ENCODE measurements at places on chromosomes 11 and 22.

DNA sequence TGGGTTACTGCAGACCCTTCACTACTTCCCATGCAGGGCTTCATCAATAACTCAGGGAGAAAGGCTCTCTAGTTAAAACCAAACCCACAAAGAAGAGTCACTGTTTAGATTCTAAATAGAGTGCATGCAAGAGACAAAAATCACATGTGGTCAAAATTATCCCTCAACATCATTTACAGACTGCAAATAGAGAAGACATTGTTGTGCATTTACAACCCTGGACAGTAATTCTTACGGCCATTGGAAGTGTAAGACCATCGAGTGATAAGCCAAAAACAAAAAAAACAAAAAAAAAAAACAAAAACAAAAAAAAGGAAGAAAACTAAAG lies 93.4 kb downstream of the RASSF10 start:
- DNase-seq: no peak

- no peak for DNase-seq
Measured at GRCh38 chr11:83220260-83220659, 26.7 kb downstream of the ANKRD42 start.

DNA sequence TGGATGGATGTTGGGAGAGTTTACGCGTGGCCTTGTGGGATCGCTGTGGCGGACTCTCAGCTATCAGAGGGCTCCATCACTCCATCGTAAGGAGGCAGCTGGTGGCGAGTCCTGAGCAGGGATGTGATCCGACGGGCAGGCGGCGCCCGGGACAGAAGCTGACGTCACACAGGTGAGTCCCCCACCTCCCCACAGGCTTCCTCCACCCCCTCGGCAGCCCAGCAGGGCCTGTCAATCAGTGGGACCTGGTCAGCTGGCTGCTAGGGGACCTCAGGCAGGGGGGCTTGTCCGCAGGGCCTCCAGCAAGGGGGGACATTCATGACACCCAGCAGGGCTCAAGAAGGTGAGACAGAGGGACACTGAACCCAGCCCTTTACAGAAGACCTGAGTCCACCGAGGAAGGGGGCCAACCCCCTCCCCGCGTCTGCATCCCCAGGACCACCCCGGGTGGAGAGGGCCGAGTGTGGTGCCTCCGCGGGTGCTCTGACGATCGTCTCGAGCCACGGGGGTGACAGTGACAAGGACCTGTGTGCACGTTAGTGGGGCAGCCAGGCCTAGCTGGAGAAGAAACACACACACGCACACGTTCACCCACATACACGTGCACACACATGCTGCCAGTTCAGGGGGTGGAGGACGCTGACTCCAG lies 7.1 kb downstream of the HRAS start:
- no peak for DNase-seq

GRCh38 chr11:46202149-46202548 lies 75.3 kb upstream of the CREB3L1 start:
- no peak for DNase-seq

DNA sequence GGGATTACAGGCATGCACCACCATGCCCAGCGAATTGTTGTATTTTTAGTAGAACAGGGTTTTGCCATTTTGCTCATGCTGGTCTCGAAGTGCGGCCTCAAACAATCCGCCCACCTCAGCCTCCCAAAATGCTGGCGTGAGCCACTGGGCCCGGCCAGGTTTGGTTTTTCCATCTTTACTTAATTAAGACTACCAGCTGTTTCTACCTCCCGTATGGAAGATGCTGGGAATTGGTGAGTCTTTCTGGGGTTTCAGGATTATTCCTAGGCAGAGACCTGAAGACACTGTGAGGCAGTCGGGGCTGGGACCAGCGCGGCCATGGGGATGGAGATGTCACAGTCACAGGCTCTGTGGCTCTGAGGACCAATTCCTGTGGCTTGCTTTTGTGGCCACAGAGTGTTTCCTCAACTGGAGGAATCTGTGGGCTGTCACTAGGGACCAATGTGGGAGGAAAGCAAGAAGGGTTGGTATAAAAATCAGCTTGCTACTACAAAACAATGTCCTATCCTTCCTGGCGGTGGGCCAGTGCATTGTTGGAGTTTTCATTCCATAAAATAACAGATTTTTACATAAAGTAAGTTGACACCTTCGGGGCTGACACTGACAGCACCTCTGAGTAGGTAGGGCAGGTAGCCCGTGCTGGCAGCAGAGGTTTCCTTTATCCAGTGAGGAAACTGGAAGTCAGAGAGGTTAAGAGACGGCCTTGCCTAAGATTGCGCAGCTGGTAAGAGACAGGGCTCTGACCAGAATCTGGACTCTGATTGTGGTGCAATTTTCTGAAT lies 8.4 kb upstream of the FTH1 start:
- no peak for DNase-seq

GRCh38 chr22:29697853-29698598 lies 21.8 kb upstream of the CABP7 start:
- no peak for DNase-seq
